ENCODE measurements at places on chromosomes 1 and 21. TPM values are rescaled to one million over a fixed set of nuclear protein-coding genes. Genes with fewer than 3 reads are reported as not detected.

The FCGR2B gene
- total RNA-seq, result not detected

The VCAM1 gene
- 64.1 TPM for total RNA-seq

The MAP3K7CL gene
- 3.9 TPM for total RNA-seq

The C1QTNF12 gene
- 0.92 TPM for total RNA-seq

All from smooth muscle cell of the umbilical artery (primary cell).